ENCODE measurements at places on chromosomes 4 and X.
A peak's percentile ranks its signal among the peaks of the same experiment; 100 is the strongest.

GRCh38 chr4:75099321-75099720 lies 166.4 kb downstream of the PARM1 start:
- DNase-seq, result no peak

- no peak for DNase-seq
These were observed 36.8 kb downstream of the FABP2 start for GRCh38 chr4:119284876-119285780.

DNA sequence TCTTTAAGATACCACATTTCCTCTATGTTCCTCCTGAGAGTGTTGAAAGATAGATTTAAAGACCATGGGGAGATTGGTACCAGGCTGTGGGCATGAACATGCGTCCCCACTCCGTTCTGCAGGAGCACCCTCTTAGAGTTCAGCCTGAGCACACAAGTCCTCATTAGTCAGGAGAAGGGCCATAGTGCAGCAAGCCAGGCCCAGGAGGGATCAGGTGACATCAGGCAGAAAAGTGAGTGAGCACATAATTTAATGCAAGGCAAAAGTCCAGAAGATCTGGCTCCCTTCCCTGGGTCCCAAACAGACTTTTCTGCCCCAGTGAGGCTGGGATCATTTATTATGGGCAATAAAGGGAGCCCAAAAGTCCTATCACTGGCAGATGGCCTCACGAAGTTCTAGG lies 263.7 kb upstream of the AGTR2 start:
- DNase-seq, result no peak

DNA sequence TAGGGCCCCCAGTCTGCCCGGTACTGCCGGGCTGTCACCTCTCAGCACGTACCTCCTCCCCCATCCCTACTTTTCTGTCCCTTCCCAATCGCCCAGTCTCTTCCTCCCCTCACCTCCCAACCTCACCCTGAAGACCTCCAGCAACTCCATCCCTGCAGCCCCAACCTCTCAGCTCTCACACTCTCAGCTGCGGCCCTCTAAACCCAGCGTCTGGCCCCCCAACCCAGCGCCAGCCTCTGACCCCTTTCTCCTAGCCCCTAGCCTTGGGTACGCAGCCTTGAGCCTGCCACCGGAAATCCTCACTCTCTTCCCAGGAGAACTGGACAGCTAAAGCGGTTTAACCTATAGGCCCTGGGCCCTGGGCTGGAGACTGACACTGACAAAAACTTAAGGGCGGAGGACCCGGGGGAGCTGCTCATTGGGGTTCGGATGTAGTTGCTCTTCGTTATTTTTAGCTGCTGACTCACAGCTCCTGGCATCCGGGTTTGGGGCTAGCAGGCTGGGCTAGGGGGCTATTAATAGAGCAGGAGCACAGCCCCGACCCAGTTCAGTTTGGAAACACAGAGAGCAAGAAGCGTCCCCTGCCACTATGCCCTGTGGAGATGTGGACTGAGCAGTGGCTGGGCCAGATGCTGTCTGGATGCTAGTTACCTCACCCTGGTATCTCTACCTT lies 9.6 kb upstream of the DLG3 start:
- no peak for DNase-seq

DNA sequence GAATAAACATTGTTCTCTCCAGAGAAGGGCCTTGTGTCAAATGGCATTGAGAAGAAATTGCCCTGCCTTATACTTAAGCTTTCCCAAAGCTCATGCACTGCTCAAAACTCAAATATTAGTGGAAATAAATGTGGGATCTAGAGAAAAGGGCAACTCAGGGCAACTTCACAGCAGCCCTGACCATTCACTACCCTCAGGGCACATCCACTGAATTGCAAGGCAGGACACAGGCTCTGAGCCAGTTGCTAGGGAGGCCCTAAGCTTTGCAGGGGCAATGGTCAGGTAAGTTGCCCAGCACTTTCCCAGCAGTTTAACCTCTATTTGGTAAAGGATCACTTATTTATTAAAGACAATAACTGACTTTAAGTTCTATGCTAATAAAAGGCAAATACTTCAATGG lies 255.3 kb upstream of the TEX13A start:
- DNase-seq, result no peak

- DNase-seq, result no peak
These were observed 25.5 kb downstream of the INTS12 start for GRCh38 chr4:105683038-105683437.

DNA sequence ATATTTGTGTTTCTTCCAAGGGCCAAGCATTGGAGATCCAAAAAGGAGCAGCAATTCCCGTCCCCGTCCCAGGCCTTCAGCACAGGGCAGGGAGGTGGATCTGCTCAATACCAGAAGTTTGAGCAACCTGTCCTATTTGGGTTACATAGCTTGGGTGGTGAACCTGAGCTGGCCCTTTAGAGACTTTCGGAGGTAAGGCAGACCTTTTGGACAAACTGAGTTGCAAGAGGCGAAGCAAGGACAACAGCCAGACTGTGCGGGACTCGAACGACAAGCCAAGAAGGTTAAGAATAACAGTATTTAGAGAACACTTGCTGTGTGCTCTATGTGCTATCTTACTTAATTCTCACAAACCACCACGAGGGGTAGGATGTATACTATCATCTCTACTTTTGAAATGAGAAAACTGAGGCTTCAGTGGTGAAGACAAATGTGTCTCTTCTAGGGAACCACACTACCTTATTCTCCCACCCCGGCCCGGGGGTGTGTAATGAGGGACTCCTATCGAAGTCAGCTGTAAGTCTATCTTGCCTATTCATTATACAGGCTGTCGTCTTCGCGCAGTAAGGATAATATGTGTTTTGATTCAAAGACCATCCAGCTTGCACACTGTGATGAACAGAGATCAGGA lies 1.3 kb downstream of the NOP14 start:
- no peak for DNase-seq

- peak; percentile 81 for DNase-seq
These were observed 124.5 kb upstream of the NOCT start for GRCh38 chr4:138890891-138891570.

- DNase-seq, result no peak
These were observed 20.8 kb downstream of the IRF2 start for GRCh38 chr4:184453365-184454160.

GRCh38 chrX:103201041-103201440 lies 13.9 kb upstream of the BEX4 start:
- DNase-seq, result no peak

- no peak for DNase-seq
These were observed 37.8 kb downstream of the SH3KBP1 start for GRCh38 chrX:19849464-19850080.

GRCh38 chrX:47797084-47797483 lies 39.6 kb upstream of the ZNF81 start:
- no peak for DNase-seq

GRCh38 chr4:183599690-183600089 lies 59.3 kb downstream of the RWDD4 start:
- no peak for DNase-seq

DNA sequence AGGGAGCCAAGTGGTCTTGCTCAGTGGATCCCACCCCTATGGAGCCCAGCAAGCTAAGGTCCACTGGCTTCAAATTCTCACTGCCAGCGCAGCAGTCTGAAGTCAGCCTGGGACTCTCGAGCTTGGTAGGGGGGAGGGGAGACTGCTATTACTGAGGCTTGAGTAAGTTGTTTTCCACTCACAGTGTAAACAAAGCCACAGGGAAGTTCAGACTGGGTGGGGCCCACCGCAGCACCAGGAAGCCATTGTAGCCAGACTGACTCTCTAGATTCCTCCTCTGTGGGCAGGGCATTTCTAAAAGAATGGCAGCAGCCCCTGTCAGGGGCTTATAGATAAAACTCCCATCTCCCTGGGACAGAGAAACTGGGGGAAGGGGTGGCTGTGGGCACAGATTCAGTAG lies 721.0 kb upstream of the NDST4 start:
- no peak for DNase-seq

DNA sequence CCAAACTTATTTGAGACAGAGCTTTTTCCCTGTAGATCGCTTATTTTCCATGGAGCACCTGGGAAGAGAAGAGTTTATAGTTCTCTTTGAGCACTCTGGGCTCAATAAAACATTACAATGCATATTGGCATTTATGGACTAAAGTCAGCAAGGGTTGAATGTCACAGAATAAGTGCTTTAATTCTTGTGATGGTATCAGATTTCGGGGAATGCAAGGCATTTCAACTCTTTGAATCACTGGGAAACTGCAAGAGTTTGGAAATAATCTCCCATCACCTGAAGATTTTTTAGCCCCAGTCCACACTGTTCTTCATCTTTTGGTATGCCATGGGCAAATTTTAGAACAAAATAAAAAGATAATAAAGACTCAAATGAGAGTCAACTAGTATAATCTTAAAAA lies 111.5 kb upstream of the WDFY3 start:
- no peak for DNase-seq

- no peak for DNase-seq
These were observed 94.3 kb downstream of the CPE start for GRCh38 chr4:165472943-165473676.

Data from COR-L47 (cell line).